Left hindlimb (tissue), 1 donor: ENCODE measurements at places on chromosomes 3 and 15.

DNA sequence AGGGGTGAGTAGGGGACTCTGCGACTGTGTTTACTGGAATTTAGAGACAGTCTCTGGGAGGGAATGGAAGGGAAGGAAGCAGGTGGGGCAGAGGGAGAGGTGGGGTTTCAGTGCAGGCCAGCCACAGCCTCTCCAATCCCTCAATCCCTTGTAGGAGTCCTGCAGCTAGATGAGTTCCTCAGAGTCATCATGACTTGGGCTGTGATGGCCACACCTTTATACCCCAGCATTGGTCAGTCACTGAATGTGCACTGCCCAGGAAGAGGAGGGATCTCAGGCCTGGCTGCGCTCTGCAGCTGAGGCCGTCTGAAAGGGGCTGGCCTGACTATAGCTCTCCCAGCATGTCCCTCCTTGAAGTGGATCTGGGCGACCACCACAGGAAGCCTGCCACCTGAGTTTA is 67.3 kb upstream of the GLCE start:
- peak; percentile 68 for DNase-seq

- DNase-seq: no peak
These were observed 53.3 kb upstream of the AMOTL2 start for GRCh38 chr3:134427400-134428111.

- DNase-seq: peak; percentile 55
These were observed 18.1 kb downstream of the CRABP1 start for GRCh38 chr15:78358102-78358870.

- DNase-seq: no peak
These were observed 534.0 kb upstream of the NAALADL2 start for GRCh38 chr3:174325171-174325570.

- DNase-seq: peak; percentile 40
These were observed 562 bp downstream of the NBEAL2 start for GRCh38 chr3:46979958-46980497.

DNA sequence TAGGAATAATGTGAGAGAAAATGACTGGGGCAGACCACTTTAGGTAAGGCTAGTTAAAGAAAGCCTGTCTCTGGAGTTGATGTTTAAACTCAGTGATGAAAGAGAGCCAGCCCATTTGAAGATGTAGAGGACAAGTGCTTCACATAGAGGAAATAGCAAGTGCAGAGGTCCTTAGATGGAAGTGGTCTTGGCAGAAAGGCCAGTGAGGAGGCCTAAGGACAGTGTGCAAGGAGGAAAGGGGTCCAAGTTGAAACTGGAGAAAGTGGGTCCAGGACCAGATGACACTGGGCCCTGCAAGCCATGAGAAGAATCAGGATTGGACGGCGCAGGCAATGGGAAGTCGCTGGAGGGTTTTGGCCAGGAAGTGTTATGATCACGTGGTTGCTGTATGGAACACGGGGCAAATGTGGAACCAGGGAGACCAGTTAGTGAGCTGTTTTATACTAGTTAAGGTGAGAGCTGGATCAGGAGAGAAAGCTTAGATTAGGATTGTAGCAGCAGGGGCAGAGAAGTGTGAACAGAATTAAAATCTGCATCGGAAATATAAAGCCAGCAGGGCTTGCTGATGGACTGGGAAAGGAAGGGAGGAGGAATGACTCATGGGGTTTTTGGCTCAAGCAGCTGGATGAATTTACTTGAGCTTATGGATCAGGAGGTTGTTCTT is 48.0 kb upstream of the SCAANT1 start:
- no peak for DNase-seq

GRCh38 chr15:63238171-63238570 is 39.2 kb upstream of the APH1B start:
- DNase-seq: no peak

GRCh38 chr3:155101398-155101797 is 21.3 kb downstream of the MME start:
- DNase-seq: no peak

DNA sequence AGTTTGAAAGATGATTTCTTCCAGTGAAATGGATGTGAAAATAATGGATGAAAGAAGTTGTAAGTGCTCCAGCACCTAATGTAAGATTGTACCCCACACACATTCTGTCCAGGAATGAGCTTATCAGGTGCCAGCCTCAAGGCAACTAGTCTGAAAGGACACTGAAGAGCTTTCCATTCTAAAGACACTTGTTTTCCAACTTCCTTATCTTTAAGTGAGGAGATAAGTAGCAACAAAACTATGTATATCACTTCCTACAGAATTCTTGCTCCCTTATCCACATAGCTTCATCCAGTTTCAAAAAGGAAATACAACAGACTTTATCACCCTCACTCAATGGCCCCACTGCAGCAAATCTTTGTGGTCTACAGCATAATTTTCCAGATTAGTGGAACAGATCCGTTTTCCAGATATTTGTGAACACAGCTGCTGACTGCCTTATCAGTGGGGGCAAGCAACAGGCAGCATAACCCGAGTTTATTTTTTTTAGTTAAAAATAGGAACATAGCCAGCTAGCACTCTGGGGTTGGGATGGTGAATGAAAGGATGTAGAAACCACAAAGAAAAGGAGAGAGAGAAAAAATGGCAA is 60.6 kb downstream of the CD200R1L start:
- DNase-seq: no peak

DNA sequence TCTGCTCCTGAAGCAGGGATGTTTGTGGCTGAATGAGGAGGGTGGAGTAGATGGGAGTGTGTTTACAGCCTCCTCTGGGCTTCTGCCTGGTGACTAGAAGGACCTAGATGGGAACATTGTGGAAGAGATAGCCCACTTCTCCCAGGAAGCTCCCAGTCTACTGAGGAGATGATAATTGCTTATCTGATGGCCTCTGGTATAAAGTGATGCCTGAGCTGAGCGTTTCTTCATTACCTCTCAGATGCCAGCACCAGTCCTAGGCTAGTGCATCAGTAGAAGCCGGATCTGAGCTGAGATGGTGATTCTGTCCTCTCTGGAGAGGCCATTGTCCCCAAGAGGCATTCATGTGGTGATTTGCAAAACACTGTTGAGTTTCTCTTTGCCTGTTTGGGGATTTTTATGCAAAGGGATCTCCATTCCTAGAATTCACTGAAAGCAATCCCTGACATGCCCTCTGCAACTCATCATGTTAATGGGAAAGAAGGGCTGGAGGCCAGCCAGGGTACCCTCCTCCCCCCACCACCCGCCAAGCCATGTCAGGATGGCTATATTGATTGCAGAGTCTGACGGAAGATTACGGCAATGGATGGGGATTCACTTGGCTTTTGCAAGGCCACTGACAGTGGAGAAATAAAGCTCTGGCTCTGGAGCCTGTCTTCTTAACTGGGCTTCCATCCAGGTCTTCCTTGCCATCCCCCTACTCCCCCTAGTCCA is 166.4 kb upstream of the ROPN1 start:
- no peak for DNase-seq
